Memory B cell (primary cell): ENCODE measurements at places on chromosomes 1 and 21.

- DNase-seq, result no peak
Observed at GRCh38 chr1:58310469-58310868, 236.1 kb downstream of the OMA1 start.

DNA sequence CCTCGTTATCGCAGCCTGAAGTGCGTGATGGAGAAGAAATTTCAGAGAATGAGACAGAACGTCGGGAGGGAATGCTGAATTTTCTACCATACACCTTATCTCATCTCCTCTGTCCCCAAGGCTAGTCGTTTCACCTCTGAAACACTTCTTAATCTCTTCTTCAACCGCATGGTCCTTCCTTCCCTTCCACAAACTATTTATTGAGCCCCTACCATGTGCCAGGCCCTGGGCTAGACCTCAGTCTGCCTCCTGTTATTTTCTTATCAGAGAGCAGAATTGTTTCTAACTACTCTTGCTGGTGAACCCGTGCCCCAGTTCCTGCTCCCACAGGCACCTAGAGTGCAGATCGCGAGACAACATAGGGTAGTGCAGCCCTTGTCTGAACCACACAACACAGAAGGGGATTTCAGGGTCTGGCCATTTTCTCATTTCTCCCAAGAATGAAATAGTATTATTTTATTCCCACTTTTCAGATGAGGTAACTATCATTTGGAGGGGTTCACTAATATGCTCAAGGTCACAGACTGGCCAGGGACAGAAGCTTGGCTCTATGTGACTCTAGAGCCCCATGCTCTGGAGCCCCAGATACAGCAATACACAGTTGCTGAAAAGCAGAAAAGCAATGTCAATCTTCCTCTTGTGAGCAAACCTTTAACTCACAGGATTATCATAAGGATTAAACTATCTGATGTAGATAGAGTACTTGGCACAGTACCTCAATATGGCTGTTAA, 598 bp upstream of the ADIPOR1 start:
- no peak for DNase-seq

- no peak for DNase-seq
Observed at GRCh38 chr1:152086760-152087159, 2.1 kb downstream of the TCHHL1 start.

- DNase-seq, result no peak
Observed at GRCh38 chr1:215682232-215682631, 115.1 kb downstream of the KCTD3 start.

- no peak for DNase-seq
Observed at GRCh38 chr1:44604157-44604955, 69.9 kb downstream of the TMEM53 start.

- no peak for DNase-seq
Observed at GRCh38 chr1:29121936-29122681, 1.6 kb downstream of the TMEM200B start.

DNA sequence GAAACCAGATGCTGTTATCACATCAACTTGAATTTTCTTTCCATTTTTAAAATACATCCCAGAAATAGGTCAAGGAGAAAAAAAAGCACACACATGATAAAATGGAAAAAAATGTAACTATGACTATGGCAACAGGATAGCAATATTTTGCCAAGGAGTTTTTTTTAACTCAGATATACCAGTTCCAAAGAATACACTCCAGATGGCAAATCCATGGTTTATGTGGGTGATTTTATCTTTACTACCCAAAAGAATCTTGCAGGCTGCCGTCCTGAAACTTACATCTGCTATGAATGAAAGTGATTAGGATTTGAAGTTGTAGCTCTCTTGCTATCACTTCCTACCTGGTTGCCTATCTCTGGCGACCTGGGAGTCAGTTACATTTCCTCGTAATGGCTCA, 91.0 kb upstream of the PLPPR4 start:
- no peak for DNase-seq

- DNase-seq, result no peak
Observed at GRCh38 chr1:108669679-108670078, 8.8 kb upstream of the HENMT1 start.

DNA sequence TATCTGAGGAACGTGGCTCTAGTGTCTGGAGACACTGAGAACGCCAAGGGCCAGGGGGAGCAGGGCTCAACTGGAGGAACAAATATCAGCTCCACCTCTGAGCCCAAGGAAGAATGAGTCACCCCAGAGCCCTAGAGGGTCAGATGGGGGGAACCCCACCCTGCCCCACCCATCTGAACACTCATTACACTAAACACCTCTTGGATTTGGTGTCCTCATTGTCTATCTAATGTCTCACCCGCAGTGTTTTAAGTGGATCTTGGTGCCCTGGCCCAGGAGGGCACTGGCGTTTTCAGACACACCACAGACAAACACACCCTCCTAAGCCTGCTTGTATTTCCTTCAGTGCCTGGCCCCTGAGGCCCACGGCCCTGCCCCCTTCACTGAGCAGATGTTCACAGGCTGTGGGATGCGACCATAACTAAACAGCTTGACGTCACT, 2.2 kb upstream of the FALEC start:
- no peak for DNase-seq

GRCh38 chr1:54325703-54326461, 80.3 kb downstream of the SSBP3 start:
- no peak for DNase-seq
